ENCODE measurements at places on chromosomes 12 and 14.

GRCh38 chr12:125677829-125678228 lies 612.6 kb downstream of the AACS start:
- no peak for DNase-seq

- DNase-seq: no peak
These were observed 1.0 kb upstream of the DUSP6 start for GRCh38 chr12:89353188-89353822.

- no peak for DNase-seq
These were observed 6.5 kb downstream of the CLMN start for GRCh38 chr14:95313190-95313589.

DNA sequence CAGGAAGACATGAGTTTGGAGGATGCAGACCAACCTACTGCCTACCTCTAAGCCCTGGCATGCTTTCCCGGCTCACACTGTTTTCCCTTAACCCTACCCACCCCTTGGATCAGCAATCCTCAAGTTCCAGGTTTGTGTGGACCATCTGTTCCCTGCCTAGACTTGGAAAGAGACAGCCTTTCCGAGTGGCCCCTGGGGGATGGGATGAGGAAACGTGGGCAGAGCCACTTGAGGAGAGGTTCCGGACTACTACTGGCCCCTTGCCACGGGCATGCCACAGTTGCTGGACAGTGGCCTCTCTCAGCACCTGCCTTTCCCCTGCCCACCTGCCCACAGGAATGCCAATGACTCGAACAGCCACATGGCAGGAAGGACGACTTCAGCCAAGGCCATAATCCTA lies 135.9 kb downstream of the SLC15A4 start:
- no peak for DNase-seq

DNA sequence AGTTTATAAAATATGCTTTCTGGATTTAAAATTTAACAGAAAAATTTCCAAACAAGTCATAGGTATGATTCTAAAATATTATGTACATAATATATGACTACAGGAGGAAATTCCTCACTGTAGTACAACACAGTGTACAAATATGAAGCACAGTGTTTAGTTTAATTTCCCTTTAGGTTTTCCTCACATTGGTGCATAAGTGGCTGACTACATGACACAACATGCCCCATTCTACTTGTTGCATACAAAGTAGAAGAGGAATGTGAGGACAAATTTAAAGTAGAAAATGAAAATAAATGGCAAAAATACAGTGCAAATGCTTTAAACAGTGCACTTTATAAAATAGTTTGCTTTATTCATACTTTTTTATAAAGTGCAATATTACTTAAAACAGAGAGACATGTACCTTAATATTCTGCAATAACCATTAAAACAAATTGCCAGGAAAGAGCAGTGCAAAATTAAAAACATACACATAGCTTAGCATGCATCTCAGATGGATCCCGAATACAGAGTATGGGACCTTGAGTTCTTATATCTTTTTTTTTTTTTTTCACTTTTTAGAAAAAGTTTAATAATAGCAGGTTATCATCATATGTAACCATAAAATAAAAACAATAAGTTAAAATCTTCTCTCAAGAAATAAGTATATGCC lies 54.8 kb upstream of the TTC7B start:
- no peak for DNase-seq

GRCh38 chr14:35370969-35371368 lies 33.6 kb downstream of the NFKBIA start:
- DNase-seq: no peak

- no peak for DNase-seq
These were observed 380.0 kb downstream of the KCNH5 start for GRCh38 chr14:62665286-62665685.

DNA sequence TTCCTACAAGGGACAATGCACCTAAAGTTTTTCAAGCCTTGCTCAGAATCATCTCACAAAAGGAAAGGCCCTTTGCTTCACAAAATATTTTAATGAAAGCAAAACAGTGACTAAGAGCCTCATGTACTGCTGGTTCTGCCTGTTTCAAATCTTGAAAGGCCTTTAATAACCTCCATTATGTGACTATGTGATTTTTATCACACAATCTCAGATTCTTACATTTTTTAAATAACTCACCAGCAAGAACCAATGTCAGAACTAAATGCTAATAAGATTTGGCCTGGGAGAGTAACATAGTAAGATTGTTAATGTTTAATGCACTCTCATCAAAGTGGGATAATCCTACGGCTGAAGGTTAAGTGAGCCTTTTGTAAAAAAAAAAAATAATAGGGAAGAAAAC lies 378.9 kb downstream of the RGS6 start:
- no peak for DNase-seq

GRCh38 chr14:101223127-101223526 lies 319.6 kb upstream of the RTL1 start:
- DNase-seq: no peak

DNA sequence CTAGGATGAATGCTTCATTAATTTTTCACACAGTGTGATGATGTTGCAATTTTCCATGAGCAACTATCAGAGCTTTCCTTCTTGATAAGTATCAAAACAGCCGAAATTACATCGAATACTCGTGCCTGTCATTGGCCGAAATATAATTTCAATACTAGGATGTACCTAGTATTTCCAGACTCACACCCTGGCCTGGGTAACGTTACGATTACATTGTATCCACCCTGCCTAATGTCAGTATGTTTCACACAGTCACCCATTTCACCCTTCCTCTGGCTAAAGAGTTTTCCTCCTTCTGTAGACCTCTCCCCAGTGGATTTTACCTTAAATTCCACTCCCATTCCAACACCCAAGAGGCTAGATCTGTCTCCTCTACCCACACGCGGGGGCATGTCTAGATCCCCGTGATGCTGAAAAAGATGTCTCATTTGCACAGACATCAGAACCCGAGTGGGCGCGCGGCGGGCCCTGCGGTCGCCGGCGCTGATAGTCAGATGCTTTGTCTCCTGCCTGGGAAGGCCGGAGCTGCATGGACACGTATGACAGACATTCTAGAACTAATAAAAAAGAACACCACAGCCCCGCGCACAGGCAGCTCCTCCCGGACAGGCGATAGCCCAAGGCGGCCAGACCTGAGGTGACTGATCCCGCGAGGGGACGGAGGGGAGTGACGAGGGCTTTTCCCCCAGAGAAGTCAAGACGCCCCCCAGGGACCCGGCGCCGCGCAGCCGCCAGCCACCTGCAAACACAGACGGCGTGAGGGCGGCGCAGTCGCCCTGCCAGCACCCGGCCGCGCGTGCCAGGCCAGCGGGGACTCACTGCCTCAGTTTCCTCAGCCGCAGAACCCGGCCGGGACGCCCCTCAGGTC lies 723 bp downstream of the KIF21A start:
- peak; percentile 35 for DNase-seq

DNA sequence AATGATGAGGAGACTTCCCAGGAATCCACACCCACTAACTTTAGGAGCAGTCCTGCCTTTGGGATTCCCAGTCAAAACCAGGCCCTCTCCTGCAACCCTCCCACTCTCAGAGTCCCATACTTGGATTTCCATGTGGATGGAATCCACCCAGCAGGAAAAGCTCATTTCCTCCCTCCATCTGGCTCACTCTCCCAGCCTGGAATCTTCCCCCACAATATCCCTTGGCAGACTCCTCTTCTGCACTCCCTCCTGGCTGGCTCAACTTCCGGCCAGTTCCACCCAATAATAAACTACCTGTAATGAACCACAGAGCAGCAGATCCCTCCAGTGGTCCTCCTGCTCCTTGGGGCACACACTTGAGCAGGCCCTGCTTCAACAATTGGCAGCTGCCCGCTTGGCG lies 102.8 kb upstream of the EGLN3 start:
- DNase-seq: no peak

DNA sequence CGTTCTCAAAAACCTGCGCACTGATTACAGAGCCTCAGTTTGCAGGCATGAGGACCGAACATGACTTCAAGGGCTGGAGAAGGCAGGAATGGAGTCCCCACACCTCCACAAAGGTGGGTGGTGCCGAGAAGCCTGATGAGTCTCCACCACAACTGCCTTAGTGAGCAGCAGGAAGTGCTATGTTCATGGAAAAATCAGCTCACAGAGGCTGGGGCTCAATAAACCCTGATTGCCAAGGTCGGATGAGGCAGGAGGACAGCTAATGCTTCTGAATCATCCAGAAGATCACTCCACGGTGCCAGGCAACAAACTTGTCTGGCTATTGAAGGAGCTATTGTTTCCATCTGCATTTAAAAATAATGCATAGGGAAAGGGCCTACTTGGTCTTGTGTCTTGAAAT lies 31.1 kb downstream of the APPL2 start:
- DNase-seq: no peak

- DNase-seq: no peak
These were observed 271.6 kb upstream of the PLEKHG7 start for GRCh38 chr12:92431146-92431545.

DNA sequence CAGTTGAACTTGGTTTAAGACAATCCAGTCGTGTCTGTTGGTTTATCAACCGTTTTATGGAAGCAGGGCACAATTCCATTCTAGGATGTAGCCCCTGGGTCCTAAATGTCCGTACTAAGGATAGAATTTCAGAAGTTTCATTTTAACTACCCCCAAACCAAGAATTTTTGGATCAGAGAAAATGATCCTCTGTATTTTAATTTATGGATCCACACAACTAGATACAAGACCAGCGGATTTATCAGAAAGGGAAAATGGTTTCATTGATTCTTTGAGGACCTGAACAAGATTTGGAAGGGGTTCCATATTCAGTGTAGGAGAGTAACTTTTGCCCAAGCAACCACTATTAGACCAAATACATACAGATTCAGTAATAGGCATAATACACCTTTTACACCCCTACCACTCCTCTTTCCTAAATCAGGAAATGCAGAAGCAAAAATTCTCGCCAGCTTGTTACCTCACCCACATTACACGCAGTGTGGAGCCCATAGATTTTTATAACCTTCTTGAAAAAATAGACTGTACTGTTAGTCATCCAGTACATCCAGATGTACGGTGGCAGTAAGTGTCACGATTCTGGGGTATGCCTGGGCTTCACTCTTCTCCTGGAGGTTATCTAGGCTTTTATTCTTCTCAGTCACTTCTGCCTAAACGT lies 1.4 kb upstream of the FBXL14 start:
- no peak for DNase-seq

DNA sequence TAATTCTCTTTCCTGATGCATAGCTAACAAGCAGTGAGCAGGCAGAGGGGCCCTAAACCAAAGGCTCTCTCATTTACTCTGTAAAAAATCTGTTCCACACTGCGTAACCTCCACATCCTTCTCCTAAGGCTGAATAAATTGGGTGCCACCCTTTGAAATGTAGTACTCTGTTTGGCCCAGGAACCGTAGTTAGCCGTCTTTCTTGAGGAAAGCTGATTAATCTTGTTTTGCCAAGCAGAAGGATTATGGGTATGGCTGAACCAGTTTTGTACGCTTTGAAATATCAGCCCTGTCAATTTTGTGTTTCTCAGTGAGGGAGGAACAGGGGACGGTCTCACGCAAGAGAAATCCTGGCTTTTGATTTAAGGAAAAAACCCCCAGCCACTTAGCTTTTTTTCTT lies 19.7 kb downstream of the EML1 start:
- DNase-seq: no peak

- DNase-seq: peak; percentile 16
These were observed 33.8 kb downstream of the CREBL2 start for GRCh38 chr12:12645485-12645884.

GRCh38 chr12:12072064-12072760 lies 1.5 kb downstream of the BCL2L14 start:
- peak; percentile 6 for DNase-seq

DNA sequence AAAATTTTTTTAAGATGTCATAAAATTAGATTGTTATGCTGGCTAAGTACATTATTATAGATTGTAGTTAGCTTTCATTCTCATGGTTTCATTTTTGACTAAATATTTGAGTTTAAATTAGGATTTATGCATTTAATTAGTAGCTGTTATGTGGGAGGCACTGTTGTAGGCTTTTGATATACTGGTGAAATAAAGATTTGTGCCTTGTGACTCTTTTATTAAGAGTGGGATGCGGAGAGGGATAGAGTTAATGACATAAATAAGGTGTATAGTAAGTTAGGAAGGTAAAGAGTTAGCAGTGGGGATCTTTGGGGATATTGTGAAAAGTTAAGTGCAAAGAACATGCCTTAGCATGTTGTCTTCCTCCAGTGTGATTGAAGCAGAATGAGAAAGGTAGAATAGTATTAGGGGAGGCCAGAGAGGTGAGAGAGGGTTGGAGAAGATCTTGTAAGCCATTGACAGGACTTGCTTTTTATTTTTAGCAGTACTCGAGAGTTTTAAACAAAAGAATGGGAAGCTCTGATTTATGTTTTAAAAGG lies 8.8 kb downstream of the ARHGAP5 start:
- DNase-seq: no peak

- no peak for DNase-seq
These were observed 954 bp upstream of the SLC39A2 start for GRCh38 chr14:20998139-20998538.

- no peak for DNase-seq
These were observed 80.2 kb downstream of the TMTC1 start for GRCh38 chr12:29703528-29703927.

DNA sequence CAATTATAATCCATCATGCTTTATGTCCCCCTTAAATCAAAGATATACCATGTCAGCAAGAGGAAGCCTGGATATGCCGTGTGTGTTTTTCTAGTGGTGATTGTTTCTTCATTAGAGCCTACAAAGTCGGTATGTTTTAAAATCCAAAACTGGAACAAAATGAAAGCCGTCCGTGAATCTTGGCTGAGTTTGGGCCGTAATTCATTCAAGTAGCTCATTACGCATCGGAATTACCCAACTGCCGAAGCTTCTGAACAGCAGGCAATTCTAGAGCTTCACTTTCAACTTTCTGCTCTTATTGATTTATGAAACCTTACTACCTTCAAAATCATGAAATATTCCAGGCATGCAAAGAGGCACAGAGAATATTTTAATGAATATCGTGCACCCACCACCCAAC lies 224.7 kb downstream of the AACS start:
- no peak for DNase-seq

- DNase-seq: no peak
These were observed 14.0 kb upstream of the HPD start for GRCh38 chr12:121872546-121873215.

GRCh38 chr12:107668320-107669098 lies 17.1 kb upstream of the PWP1 start:
- DNase-seq: no peak

DNA sequence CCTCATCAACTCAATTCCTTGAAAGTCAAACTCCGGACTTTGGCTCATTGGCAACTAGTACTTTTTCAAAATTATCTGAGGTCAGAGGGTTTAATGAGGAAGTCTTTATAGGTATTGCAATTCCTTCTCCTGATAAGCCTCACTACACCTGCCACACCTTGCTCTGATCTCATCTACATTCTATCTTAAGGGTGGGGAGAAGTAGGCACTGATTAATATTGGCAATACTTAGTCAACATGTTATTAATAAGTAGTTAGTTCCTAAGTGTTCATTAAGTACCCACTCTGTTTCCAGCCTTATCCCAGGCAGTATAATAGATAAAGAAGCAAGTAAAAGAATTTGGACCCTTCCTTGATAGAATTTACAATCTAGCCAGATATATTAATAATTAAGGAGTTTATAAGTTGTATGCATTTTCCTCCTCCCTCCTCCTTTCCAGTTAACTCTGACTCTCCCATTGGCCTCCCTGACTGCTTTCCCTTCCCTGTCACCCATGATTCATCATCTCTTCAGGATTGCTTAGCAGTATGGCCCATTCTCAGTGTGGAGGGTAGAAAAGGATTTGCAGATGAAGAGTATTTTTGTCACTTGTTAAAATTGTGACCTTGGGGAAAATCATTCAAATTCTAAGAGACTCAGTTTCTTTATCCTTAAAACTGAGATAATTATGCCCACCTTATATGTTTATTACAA lies 231.0 kb upstream of the ATP2B1 start:
- no peak for DNase-seq

Data from T-helper 2 cell (primary cell).